ENCODE measurements at places on chromosomes 11 and 22.

DNA sequence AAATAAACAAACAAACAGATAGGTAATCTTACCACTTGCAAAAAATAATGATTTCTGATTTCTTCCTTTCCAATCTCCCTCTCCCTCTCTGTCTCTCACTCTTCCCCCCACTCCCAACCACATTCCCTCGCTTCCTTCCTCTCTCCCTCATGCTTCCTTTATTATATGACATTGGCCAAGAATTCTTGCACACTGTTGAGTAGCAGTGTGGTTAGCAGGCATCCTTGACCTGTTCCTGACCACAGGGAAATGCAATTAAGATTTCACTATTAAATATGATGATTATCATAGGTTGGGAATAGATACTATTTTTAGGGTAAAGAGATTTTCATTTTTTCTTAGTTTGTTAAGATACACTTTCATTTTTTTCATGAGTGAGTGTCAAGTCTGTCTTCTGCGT lies 14.7 kb upstream of the PLAAT4 start:
- no peaks in the 10 kb centered on the region for H3K36me3 ChIP-seq
- no peak overlapping the region for H3K4me3 ChIP-seq
- no peak for DNase-seq
- H3K27ac ChIP-seq: no peak overlapping the region

GRCh38 chr11:128516886-128517285 lies 70.5 kb downstream of the ETS1 start:
- no peak for DNase-seq
- H3K4me3 ChIP-seq: no peak overlapping the region
- peak overlapping the region; percentile 49 for H3K27ac ChIP-seq
- no peaks in the 10 kb centered on the region for H3K27me3 ChIP-seq

GRCh38 chr11:107385361-107385981 lies 72.2 kb downstream of the CWF19L2 start:
- peaks cover 4% of the 10 kb centered on the region for H3K4me1 ChIP-seq
- H3K27ac ChIP-seq: no peak overlapping the region
- H3K36me3 ChIP-seq: no peaks in the 10 kb centered on the region
- no peak overlapping the region for H3K4me3 ChIP-seq

- H3K36me3 ChIP-seq: peaks cover 7% of the 10 kb centered on the region
- H3K4me1 ChIP-seq: peaks cover 7% of the 10 kb centered on the region
- H3K4me3 ChIP-seq: peak within 1 kb of the TSS; percentile 98
Observed at GRCh38 chr11:106077609-106078455, at the start of gene AASDHPPT. Gene AASDHPPT (plus strand): TSS chr11:106077662. CDS start chr11:106077711, 49 bp downstream.

- H3K27me3 ChIP-seq: no peaks in the 10 kb centered on the region
- H3K4me1 ChIP-seq: no peaks in the 10 kb centered on the region
- peaks cover 16% of the 10 kb centered on the region for H3K36me3 ChIP-seq
- H3K27ac ChIP-seq: no peak overlapping the region
- no peak for DNase-seq
Observed at GRCh38 chr11:70437111-70437784, 38.9 kb downstream of the CTTN start.

GRCh38 chr11:68855205-68855981 lies 13.7 kb upstream of the CPT1A start:
- peaks cover 6% of the 10 kb centered on the region for H3K4me1 ChIP-seq
- H3K4me3 ChIP-seq: peak overlapping the region; percentile 26
- H3K27ac ChIP-seq: peak overlapping the region; percentile 53
- H3K36me3 ChIP-seq: no peaks in the 10 kb centered on the region

GRCh38 chr11:119320776-119321524 lies 4.0 kb upstream of the MCAM start:
- peak overlapping the region; percentile 63 for H3K27ac ChIP-seq
- no peaks in the 10 kb centered on the region for H3K27me3 ChIP-seq
- H3K4me3 ChIP-seq: no peak overlapping the region

- no peak overlapping the region for H3K4me3 ChIP-seq
- H3K27me3 ChIP-seq: no peaks in the 10 kb centered on the region
- DNase-seq: no peak
- H3K4me1 ChIP-seq: peaks cover 5% of the 10 kb centered on the region
Observed at GRCh38 chr11:9259981-9260837, 4.9 kb downstream of the DENND5A start.

DNA sequence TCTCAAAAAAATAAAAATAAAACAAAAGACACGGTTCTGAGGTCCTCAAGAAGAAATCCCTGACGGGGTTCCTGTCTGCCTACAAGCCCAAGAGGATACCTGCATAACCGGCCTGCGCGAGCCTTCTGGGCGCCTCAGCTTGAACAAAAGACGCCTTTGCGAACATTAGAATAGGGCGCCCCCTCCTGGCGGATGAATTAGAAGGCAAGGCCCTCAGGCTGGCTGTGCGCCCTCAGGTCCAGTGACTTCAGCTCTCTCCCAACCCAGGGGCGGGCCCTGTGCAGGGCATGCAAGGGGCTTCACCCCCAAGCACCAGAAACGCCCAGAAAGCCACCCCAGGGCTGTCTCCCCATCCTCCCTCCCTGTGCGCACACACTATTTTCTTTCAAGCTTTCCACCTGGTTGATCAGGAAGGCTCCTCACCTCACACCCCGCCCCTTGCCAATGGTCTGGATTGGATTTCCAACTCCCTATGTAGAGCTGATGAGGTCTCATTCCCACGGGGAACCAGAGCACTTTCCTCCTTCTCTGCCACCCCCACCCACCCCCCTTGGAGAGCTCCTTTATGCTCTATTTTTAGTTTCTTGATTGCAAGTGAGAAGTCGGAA lies 273.3 kb downstream of the BUD13 start:
- no peak overlapping the region for H3K4me3 ChIP-seq
- H3K4me1 ChIP-seq: no peaks in the 10 kb centered on the region
- H3K36me3 ChIP-seq: no peaks in the 10 kb centered on the region

GRCh38 chr22:30214703-30215407 lies 31.7 kb downstream of the LIF start:
- no peak overlapping the region for H3K4me3 ChIP-seq
- no peaks in the 10 kb centered on the region for H3K36me3 ChIP-seq
- no peak for DNase-seq

- peak; percentile 97 for DNase-seq
- H3K27ac ChIP-seq: no peak overlapping the region
- peaks cover 6% of the 10 kb centered on the region for H3K4me1 ChIP-seq
Observed at GRCh38 chr11:46290598-46291309, 13.3 kb downstream of the CREB3L1 start.

- no peak for DNase-seq
- H3K4me3 ChIP-seq: no peak overlapping the region
- H3K27ac ChIP-seq: peak overlapping the region; percentile 3
- H3K27me3 ChIP-seq: no peaks in the 10 kb centered on the region
- no peaks in the 10 kb centered on the region for H3K36me3 ChIP-seq
- peaks cover 6% of the 10 kb centered on the region for H3K4me1 ChIP-seq
Observed at GRCh38 chr22:33272180-33272579, 214.0 kb upstream of the SYN3 start.

- H3K36me3 ChIP-seq: no peaks in the 10 kb centered on the region
- no peaks in the 10 kb centered on the region for H3K27me3 ChIP-seq
- H3K4me3 ChIP-seq: no peak overlapping the region
- H3K4me1 ChIP-seq: no peaks in the 10 kb centered on the region
Observed at GRCh38 chr11:77503006-77503405, 29.1 kb upstream of the PAK1 start.

DNA sequence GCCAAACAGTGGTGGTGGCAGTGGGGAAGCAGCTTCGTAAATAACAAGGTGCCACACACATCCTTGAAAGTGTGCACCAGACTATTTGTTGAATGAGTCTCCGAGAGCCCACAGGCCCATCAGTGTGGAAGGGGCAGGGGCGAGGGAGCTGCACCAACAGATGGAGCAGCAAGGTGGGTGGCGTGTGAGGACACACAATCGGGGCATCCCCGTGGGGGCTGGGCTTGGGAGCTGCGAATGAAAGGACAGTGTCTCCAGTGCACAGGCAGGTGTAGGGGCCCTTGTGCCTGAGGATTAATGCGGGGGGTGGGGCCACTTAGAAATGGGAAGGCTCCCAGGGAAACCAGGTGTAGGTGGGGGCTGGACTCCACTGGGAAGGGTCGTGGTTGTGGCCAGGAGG lies 2.8 kb downstream of the NRXN2 start:
- no peak overlapping the region for H3K27ac ChIP-seq
- DNase-seq: no peak
- no peaks in the 10 kb centered on the region for H3K36me3 ChIP-seq
- H3K4me3 ChIP-seq: no peak overlapping the region
- H3K4me1 ChIP-seq: no peaks in the 10 kb centered on the region

GRCh38 chr11:43802509-43802908 lies 78.1 kb upstream of the ALKBH3 start:
- no peaks in the 10 kb centered on the region for H3K27me3 ChIP-seq
- no peak for DNase-seq
- no peaks in the 10 kb centered on the region for H3K36me3 ChIP-seq

DNA sequence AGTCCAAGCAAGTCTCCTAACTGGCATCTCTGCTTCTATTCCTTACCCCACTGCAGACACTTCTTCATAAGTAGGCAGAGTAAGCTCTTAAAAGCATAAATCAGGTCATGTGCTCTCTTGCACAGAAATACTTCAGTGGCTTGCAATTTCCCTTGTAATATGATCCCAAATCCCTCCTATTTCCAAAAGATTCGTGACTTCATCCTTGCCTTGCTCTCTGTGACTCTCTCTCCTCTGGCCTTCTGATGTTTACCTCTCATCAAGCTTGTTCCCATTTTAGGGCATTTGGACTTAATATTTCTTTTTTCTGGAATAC lies 37.4 kb upstream of the NCR3LG1 start:
- H3K4me1 ChIP-seq: no peaks in the 10 kb centered on the region
- peak; percentile 42 for DNase-seq
- H3K4me3 ChIP-seq: no peak overlapping the region
- no peaks in the 10 kb centered on the region for H3K36me3 ChIP-seq
- no peak overlapping the region for H3K27ac ChIP-seq
- no peaks in the 10 kb centered on the region for H3K27me3 ChIP-seq

DNA sequence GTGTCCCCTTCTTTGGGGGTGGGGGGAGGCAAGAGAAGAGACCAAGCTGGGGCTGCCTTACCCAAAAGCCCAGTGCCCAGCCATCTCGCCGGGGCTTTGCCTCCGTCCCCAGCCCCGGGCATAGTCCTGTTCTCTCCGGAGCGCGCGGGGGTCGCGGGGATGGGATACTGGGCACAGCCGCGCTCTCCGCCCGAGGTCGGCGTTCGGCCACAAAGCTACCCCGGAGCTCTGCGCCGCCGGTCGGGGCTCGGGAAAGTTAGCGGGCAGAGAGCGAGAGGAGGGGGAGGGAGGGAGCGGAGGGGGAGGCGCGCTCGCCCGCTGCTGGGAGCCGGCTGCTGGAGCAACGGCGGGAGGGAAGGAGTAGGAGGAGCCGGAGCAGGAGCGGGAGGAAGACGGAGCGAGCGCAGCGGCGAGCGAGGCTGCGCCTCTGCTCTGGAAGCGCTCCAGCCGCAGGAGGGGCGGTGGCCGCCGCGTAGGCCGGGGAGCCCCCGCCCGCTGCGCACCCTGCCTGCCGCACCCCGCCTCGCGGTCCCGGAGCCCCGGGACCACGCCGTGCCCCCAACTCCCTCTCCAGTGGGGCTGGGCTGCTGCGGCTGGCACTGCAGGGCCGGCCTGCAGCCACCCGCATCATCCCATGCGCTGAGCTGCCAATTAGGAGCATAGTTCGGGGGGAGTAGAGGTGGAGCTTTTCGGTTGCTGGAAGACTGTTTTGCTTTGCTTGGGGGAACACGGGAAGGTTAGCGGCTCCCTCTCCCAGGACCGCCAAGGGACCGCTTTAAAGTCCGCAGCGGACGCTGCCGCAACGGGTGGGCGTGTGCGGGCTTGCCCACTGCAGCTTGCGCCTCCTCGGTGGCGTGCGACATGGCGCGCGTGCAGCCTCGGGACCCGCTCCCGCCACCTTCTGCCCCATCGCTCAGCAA lies at the start of gene SCN4B:
Gene SCN4B, minus strand, starts transcription at position 272 of the 920 bp plus-strand sequence. Its CDS starts 150 bp downstream, at position 122.
- DNase-seq: peak; percentile 86
- H3K27me3 ChIP-seq: peaks cover 24% of the 10 kb centered on the region
- H3K4me1 ChIP-seq: no peaks in the 10 kb centered on the region
- H3K36me3 ChIP-seq: no peaks in the 10 kb centered on the region

- H3K4me3 ChIP-seq: no peak overlapping the region
- H3K27ac ChIP-seq: no peak overlapping the region
- no peaks in the 10 kb centered on the region for H3K36me3 ChIP-seq
- peak; percentile 31 for DNase-seq
Observed at GRCh38 chr11:17978553-17979287, 34.1 kb downstream of the SERGEF start.

GRCh38 chr11:19725379-19726079 lies 12.9 kb downstream of the NAV2 start:
- H3K4me1 ChIP-seq: peaks cover 5% of the 10 kb centered on the region
- H3K27me3 ChIP-seq: no peaks in the 10 kb centered on the region
- H3K4me3 ChIP-seq: no peak overlapping the region
- H3K27ac ChIP-seq: no peak overlapping the region

DNA sequence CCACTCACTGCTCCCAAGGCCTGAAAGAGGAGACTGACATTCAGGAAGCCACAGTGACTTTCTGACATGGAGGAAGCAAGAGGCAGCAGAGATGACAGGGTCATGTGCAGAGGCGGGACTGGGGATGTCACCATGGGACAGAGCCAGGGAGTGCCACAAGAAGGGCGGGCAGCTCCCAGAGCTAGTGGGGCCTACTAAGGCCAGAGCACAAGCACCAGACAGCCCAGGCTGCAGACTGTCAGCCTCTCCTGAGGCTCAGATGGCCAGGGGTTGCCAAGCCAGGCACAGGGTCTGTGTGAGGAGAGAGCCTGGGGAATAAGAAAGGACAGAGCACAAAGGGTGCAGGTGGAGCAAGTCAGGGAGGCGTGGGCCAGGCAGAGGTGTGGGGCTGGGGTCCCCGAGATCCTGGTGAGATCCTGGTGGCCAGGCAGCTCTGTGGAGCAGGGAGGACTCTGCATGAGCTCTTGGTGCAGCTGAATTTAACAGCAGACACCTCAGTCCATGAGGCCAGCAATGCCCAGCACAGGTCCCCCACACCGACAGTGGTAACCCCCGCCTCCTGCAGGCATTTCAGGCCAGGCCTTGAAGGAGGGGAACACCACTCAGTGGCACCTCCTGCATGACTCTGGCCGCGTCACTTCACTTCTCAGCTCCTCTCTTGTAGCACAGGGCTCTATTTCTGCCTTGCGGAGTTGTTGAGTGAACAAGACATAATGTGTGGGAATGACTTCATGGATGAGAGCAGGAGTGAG lies 52.3 kb downstream of the SGSM3 start:
- no peaks in the 10 kb centered on the region for H3K4me1 ChIP-seq
- no peak overlapping the region for H3K4me3 ChIP-seq
- H3K27me3 ChIP-seq: no peaks in the 10 kb centered on the region
- peaks cover 13% of the 10 kb centered on the region for H3K36me3 ChIP-seq

GRCh38 chr11:102802341-102802740 lies 4.4 kb upstream of the MMP1 start:
- no peak for DNase-seq
- H3K36me3 ChIP-seq: no peaks in the 10 kb centered on the region
- H3K27me3 ChIP-seq: no peaks in the 10 kb centered on the region
- no peaks in the 10 kb centered on the region for H3K4me1 ChIP-seq
- no peak overlapping the region for H3K4me3 ChIP-seq

- DNase-seq: no peak
- H3K4me3 ChIP-seq: peak within 1 kb of the TSS; percentile 64
- H3K27ac ChIP-seq: peak within 1 kb of the TSS; percentile 91
- no peaks in the 10 kb centered on the region for H3K36me3 ChIP-seq
Observed at GRCh38 chr11:313787-314553, at the start of gene IFITM1. Gene IFITM1 (plus strand): TSS chr11:314040. CDS start chr11:314171, 131 bp downstream.
